ENCODE measurements at places on chromosomes 4 and X. TPM values are rescaled to one million over a fixed set of nuclear protein-coding genes. Genes with fewer than 3 reads are reported as not detected.

DNA sequence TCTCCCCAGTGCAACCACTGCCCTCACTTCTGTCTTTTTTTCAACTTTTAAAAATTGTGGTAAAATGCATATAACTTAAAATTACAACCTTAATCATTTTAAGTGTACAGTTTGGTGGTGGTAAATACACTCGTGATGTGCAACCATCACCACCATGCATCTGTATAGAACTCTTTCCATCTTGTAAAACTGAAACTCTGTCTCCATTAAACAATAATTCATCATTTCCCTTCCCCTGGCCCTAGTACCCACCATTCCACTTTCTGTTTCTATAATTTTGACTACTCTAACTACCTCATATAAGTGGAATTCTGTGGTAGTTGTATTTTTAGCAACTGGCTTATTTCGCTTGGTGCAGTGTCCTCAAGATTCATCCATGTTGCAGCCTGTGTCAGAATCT is 6.8 kb upstream of the CTBP1 start:
- H3K27ac ChIP-seq: no peak overlapping the region
- no peak for DNase-seq
- H3K27me3 ChIP-seq: no peaks in the 10 kb centered on the region
- no peaks in the 10 kb centered on the region for H3K4me1 ChIP-seq
- H3K36me3 ChIP-seq: peaks cover 5% of the 10 kb centered on the region
- H3K4me3 ChIP-seq: no peak overlapping the region

DMP1 gene
- not detected for total RNA-seq

DNA sequence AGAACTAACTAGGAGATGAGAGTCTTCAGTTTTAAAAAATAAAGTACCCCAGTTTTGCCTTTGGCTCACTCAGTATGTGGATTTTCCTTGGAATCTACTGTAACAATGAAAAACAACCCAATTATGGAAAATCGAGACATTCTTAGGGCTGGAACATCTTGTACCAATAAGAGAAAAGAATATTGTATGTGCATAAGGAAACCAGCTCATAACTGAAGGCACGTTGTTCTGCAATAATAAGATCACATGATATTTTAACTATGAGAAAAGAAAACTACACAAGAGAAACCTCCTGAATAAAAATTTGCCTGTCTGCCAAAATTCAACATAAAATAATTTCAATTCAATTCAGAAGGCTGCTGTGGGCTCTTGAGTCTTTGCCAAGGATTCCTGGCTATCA is 261.8 kb upstream of the EDNRA start:
- H3K4me1 ChIP-seq: no peaks in the 10 kb centered on the region
- no peak overlapping the region for H3K4me3 ChIP-seq
- DNase-seq: no peak
- no peaks in the 10 kb centered on the region for H3K36me3 ChIP-seq
- H3K27ac ChIP-seq: no peak overlapping the region

SMARCAD1 gene
- total RNA-seq: 30.7 TPM

TMSB15A gene
- total RNA-seq: 3.6 TPM

- no peak for DNase-seq
- H3K4me3 ChIP-seq: no peak overlapping the region
- no peaks in the 10 kb centered on the region for H3K36me3 ChIP-seq
- H3K27me3 ChIP-seq: no peaks in the 10 kb centered on the region
- no peaks in the 10 kb centered on the region for H3K4me1 ChIP-seq
These were observed 42.3 kb downstream of the NIPAL1 start for GRCh38 chr4:48058617-48059530.

- no peaks in the 10 kb centered on the region for H3K36me3 ChIP-seq
- no peak overlapping the region for H3K4me3 ChIP-seq
- no peak overlapping the region for H3K27ac ChIP-seq
- no peaks in the 10 kb centered on the region for H3K4me1 ChIP-seq
- no peaks in the 10 kb centered on the region for H3K27me3 ChIP-seq
These were observed 160.9 kb downstream of the SMIM20 start for GRCh38 chr4:26074712-26075430.

GRCh38 chr4:159542296-159542695 is 439.4 kb downstream of the RAPGEF2 start:
- no peaks in the 10 kb centered on the region for H3K27me3 ChIP-seq
- H3K4me3 ChIP-seq: no peak overlapping the region
- H3K27ac ChIP-seq: no peak overlapping the region
- H3K36me3 ChIP-seq: no peaks in the 10 kb centered on the region
